ENCODE measurements at places on chromosomes 5 and 9. TPM values are rescaled to one million over a fixed set of nuclear protein-coding genes. Genes with fewer than 3 reads are reported as not detected.
A peak's percentile ranks its signal among the peaks of the same experiment; 100 is the strongest.

DNA sequence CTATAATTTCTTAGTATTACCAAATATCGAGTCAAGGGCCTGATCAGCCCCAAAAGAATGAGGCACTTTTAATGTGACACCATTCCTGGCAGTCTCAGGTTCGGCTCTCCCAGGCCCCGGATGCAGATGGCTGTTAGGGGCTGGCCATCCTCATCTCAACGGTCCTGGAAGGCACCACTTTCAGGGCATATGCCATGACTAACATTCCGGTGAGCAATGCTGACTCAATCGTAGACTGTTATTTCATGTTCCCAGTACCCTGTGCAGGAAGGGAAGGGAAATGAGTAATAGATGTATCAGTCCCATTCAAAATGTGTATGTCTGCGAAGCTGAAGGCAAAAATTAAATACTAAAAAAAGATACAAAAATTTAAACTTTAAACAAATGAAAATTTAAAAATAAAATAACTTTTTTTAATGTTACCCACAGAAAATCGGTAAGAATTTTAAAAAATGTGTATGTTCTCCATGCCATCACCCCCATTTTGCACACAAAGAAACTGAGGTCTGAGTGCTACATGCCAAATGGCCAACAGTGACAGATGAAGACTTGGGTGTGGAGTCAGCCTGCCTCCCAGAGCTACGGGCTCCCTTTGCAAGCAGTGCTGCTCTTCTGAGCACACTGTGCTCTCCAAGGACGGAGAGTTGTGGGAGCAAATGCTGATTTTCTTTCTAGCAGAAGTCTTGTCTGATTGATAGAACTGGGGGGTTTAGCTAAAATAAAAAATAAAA lies 79.0 kb downstream of the GLDC start:
- no peaks in the 10 kb centered on the region for H3K36me3 ChIP-seq
- no peak for DNase-seq
- no peak overlapping the region for H3K27ac ChIP-seq
- peaks cover 6% of the 10 kb centered on the region for H3K4me1 ChIP-seq
- no peak overlapping the region for H3K4me3 ChIP-seq
- H3K27me3 ChIP-seq: no peaks in the 10 kb centered on the region

SERINC5 gene
- 217 TPM for total RNA-seq

DNA sequence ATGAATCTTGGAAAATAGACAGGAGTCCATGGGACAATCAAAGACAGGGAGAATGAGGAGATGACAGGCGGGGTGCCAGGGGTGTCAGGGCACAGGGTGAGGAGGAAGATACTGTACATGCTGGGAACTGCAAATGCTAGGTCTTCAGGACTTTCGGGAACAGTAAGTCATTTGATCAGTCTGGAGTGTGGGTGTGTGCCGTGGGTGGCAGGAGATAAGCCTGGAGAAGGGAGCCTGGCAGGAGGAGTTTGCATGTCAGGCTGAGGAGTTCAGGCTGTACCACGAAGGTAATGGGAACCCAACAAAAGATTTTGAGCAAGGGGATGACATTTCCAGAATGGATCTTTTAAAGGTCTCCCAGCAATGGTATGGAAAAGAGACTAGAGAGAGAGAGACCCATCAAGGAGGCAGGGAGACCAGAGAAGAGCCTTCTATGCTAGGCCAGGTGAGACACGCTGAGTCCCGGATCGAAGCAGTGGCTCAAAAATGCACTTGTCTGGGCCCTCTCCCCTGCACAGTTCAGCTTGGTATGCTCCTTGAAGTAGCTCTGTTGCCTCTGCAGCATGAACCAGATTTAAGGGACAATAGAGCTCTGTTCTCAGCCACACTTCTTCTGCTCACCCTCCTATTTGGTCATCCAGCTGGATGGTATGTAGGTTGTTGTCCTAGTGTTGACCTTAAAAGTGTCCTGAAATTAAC lies 77.0 kb upstream of the FER start:
- peak; percentile 89 for DNase-seq
- H3K36me3 ChIP-seq: no peaks in the 10 kb centered on the region
- no peaks in the 10 kb centered on the region for H3K27me3 ChIP-seq
- peak overlapping the region; percentile 45 for H3K27ac ChIP-seq
- peaks cover 6% of the 10 kb centered on the region for H3K4me1 ChIP-seq
- no peak overlapping the region for H3K4me3 ChIP-seq

DNA sequence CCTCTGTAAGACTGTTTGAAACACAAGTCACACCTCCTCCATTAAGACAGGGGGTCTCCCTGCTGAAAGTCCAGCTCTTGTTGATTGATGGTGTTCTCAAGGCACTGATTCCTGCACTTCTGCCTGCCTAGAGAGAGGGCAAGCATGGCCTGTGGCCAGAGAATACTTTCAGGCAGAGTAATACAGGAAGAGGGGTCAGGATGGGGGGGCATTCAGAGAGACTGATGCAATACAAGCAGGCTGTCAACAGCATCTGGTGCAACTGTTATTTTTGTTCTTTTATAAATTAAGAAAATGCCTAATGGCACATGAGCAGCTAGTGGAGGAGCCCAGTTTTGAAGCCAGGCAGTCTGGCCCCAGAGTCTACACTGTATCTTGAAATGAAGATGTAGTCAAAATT lies 302.2 kb downstream of the DIRAS2 start:
- no peaks in the 10 kb centered on the region for H3K27me3 ChIP-seq
- H3K36me3 ChIP-seq: no peaks in the 10 kb centered on the region
- no peaks in the 10 kb centered on the region for H3K4me1 ChIP-seq
- DNase-seq: no peak

DNA sequence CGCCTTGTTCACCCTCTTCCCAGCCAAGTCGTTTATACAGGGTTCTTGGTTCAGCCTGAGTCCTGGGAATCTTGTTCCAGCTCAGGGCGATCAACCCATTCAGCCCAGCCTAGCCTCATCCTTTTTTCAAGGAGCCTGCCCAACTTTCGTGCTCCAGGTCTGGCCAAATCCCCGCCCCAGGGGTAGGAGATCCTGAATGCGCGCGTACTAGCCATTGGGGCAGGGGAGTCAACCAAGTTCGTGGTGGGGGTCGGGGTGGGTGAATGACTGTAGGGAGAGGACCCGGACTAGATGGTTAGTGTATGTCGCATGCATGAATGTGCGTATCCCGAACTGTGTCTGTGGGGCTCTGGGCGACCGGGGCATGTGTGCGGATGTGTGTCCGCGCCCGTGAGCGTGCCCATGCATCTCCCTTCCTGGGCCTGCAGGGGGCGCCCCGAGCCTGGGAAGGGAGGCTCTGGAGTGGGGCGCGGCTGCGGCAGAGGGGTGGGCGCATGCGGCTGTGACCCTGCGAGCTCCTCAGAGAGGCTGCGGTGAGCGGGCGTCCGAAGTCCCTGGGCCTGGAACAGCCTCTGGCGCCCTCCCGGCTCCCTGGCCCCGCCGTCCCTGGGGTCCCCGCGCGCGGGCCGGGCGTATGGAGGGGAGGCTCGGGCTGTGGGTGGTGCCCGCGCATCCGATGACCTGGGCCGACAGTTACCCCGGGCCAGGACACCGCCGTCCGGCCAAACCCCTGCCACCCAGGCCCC lies 8.7 kb downstream of the CCL21 start:
- peak overlapping the region; percentile 78 for H3K4me3 ChIP-seq
- peak overlapping the region; percentile 63 for H3K27ac ChIP-seq
- H3K4me1 ChIP-seq: no peaks in the 10 kb centered on the region

- H3K36me3 ChIP-seq: no peaks in the 10 kb centered on the region
- H3K4me3 ChIP-seq: no peak overlapping the region
- no peak overlapping the region for H3K27ac ChIP-seq
- DNase-seq: no peak
Observed at GRCh38 chr9:86639899-86640379, 285.7 kb upstream of the TUT7 start.

UBTD2 gene
- 51.8 TPM for total RNA-seq

EIF4EBP3 gene
- total RNA-seq: 11.7 TPM

C9orf57 gene
- 3.1 TPM for total RNA-seq

DNA sequence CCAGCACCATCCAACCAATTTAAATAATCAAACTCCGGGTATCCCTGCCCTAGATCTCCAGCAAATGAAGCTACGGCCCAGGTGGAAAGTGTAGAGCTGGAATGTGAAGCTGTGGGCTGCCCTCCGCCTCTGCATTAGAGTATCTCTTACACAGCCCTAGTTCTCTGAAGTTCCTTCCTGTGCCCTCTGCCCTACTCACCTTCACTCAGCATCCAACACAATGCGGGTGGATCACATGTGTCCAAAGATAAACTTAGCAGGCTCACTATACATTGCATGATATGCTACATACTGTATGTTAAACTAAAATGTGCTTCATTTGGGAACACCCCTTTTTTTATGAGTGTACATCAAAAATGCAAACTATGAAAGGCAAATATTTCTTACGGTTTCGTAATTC lies 70.0 kb upstream of the RAD23B start:
- no peak overlapping the region for H3K4me3 ChIP-seq
- no peaks in the 10 kb centered on the region for H3K36me3 ChIP-seq
- DNase-seq: no peak

GRCh38 chr5:79702606-79703380 lies 13.2 kb downstream of the CMYA5 start:
- no peaks in the 10 kb centered on the region for H3K27me3 ChIP-seq
- H3K36me3 ChIP-seq: no peaks in the 10 kb centered on the region
- H3K27ac ChIP-seq: no peak overlapping the region
- H3K4me3 ChIP-seq: no peak overlapping the region

SPAG8 gene
- 27.0 TPM for total RNA-seq

GRCh38 chr5:167205881-167206280 lies 1085.6 kb upstream of the WWC1 start:
- H3K36me3 ChIP-seq: no peaks in the 10 kb centered on the region
- H3K27me3 ChIP-seq: no peaks in the 10 kb centered on the region
- DNase-seq: no peak

ADCY2 gene
- 9.4 TPM for total RNA-seq

DNA sequence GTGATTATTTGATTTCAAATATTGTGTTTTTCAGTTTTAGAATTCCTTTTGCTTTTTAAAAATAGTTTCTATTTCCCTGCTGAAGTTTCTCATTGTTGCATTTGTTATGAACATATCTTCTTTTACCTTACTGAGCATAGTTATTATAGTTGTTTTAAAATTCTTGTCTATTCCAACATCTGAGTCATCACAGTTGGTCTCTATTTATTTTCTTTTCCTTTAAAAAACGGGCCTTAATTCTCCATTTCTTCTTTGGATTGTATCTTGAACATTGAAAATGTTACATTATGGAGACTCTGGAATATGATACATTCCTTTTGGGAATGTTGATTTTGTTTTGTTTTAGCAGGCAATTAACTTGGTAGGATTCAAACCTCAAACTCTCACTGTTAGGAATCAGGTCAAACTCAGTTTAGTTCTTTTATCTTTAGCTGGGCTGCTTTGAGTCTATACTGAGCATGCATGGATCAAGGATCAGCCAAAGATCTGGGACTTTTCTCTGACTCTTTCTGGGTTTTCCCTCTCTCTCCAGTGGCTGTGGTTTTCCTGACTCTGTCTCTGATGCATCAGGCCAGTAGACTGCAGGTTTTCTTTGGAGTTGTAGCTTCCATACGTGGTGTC lies 70.3 kb downstream of the TEK start:
- no peak overlapping the region for H3K4me3 ChIP-seq
- no peak overlapping the region for H3K27ac ChIP-seq
- no peaks in the 10 kb centered on the region for H3K4me1 ChIP-seq
- H3K36me3 ChIP-seq: no peaks in the 10 kb centered on the region

CCL28 gene
- total RNA-seq: 7.6 TPM

GLRA1 gene
- not detected for total RNA-seq
